ENCODE measurements at places on chromosomes 13 and 19.

DNA sequence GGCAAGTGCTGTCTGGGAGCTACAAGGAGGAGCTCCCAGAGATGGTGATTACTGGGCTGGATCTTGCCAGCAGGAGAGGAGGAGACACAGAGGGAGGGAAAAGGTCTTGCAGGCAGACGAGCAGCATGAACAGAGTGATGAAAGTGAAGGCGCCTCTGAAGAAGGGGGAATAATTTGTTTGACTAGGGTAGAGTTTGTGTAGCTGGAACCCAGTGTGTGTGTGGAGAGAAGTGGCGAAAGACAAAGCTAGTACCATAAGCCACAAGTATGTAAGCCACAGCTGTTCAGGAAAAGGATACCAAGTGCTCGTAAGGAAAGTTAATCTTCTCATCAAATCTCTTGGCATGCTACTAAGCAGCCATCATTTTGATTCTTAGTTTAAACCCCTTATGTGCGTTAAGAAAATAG lies 5.4 kb downstream of the FLT1 start:
- DNase-seq = peak; percentile 67

DNA sequence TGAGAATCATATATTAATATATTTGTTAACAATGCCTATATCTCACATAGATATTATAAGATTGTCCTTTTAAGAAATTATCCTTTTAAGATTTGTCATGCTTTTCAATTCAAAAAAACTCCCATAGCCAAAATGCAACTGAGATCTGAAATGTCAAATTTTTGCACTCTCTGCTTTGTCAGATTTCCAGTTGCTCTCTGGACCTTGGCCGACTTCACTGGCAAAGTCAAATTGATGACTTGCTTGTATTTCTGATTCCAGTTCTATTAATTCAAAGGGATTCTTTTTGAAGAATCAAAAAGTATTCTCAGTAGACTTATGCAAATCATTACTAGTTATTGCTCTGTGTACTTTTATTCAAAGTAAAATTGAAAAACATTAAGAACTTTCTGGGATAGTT lies 101.2 kb upstream of the SCEL start:
- DNase-seq = no peak

DNA sequence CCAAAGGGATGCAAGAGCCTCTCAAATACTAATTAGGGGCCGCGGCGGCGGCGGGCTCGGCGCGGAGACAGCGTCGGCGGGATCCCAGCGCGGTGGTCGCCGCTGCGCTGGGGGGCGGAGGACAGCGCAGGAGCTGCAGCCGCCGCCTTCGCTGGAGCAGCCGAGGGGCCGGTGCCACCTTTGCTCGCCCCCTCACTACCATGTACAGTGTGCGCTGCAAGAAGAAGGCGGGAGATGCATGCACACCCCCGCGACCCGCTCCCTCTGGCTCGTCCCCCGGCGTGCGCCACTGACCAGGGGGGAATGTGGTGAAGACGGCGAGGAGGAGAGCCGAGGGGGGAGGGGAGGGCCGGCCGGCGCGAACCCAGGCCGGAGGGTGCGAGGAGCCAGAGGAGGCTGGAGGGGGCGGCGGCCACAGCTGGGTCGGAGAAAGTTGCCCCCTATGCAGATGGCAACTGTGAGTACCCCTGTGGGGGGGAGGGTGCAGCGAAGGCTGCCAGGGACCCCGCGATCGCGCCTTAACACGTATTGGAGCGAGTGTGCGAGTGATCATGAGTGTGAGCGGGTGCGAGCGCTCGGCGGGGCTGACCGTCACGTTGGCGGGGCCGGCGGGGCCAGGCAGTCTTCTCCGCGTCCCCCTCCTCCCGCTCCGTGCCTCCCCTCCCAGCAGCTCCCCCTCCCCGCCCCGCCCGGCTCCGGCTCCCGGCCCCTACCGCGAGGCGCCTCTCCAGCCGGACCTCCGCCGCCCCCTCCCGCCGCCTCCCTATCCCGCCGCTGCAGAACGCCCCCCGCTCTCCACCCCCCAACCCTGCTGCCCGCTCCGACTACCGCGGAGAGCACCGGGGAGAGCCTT lies 808 bp downstream of the SLITRK5 start:
- DNase-seq = no peak

- no peak for DNase-seq
These were observed 687 bp upstream of the CIRBP start for GRCh38 chr19:1268226-1269064.

GRCh38 chr13:113425941-113426590 lies 27.2 kb downstream of the ADPRHL1 start:
- DNase-seq = no peak

- DNase-seq = no peak
These were observed 108.4 kb upstream of the CLDN10 start for GRCh38 chr13:95444006-95444730.

DNA sequence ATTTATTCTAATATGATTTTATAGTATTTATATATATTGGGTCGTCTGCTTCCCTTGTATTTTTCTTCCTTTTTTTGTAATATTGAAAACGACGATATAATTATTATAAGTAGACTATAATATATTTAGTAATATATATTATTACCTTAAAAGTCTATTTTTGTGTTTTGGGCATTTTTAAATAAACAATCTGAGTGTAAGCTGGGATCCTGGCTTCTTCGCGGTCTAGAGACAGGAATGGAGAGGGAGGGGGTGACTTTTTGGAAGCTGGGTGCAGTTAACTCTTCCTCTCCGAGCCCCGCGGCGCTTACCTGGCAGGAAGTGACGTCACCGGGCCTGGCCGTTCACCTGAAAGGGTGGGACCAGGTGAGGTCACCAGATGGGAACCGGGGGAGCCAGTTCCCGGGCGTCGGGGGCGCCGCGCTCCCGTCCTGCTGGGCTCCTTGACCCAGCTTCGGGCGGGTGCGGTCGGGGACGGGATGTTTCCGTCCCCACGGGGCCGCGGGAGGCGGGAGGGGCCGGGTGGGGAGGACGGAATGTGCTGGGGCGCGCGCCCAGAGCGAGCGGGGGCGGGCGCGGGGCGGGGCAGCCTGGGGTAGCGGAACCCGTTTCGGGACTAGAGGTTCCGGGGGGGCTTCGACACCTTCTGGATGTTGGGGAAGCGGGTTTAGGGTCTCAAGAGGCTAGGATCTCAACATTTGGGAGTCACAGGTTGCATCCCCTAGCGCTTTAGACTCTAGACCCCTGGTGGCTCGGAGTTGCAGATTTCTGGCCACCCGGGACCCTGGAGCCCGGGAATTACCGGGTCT lies 2.8 kb downstream of the ZFP36 start:
- DNase-seq = peak; percentile 75

DNA sequence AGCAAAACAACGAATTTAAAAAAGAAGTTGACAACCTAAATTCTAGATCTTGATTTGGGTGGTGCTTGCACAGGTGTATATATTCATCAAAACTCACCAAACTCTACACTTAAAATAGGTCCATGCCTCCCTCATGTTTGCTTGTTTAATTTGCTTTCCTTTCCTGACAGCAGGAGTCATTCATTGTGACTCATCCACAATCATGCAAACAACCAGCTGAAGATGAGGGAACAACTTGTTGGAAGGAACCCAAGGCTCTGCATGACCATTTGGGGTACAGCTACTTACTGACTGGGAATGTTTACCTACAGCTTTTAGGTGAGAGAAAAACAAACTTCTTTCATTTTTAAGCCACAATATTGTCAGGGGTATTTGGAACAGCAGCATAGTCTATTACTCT lies 96.6 kb downstream of the RXFP2 start:
- DNase-seq = peak; percentile 72

DNA sequence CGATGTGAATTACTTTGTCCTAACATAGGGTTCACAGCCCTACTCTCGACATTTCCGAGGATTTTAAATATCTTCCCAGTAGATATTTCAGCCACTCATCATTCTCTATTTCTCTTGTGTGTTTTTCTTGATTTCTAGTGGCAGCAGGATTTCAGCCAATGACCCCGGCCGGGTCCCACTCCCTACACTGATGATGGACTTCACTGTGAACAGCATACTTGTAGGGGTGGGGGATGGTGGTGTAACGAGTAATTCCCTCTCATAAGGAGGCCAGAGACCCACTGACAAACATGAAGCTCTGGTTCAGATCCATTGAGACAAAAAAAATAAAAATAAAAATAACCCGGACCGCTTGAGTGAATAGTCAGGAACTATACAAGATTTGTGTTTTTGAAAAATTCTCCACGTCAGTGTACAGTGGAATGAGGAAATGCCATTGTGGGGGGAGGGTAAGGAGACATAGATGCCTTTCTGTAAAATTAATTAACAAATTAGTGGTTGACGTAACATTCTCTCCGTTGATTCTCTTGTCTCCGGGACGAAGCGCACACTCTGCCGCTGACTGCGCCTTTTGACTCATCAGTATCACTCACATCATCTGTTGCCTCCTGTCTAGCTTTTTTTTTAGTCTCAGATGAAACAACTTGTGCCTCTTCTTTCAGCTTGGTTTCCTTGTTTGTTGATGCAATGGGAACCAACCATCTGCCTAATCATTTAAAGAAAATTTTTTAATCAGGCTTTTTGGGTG lies 48.8 kb upstream of the IRS2 start:
- DNase-seq = no peak

GRCh38 chr19:31312009-31312676 lies 37.1 kb downstream of the TSHZ3 start:
- DNase-seq = peak; percentile 46

DNA sequence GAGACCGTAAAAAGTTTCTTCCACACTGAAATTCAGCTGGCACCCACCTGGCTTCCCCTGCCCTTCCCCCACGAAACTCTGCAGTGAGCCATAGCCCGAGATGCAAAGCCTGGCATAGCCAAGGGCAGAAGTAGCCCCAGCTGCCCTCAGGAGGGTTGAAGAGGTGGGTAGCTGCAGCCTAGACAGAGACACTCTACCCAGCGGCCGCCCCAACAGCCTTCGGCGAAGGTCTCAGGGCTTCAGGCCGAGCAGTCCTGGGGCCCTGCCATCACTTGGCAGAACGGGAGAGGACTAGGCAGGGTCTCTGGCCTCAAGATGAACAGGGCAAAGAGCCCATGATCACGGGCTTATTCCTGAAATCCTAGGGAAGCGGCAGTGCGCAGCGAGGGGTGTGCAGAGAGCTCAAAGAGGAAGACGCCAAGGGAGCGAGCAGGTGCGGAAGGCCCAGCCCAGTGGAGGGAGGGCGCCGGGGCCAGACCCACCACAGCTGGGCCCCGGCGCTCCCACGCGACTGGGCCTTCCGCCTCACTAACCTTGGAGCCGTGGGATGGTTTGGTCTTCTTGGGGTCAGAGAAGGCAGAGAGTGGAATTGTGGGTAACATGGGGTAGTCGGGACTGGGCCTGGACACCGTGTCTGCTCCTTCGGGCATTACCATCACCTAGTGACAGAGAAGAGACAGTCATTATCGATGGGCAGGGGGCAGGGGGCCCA lies 53.2 kb downstream of the MLLT1 start:
- DNase-seq = no peak

- no peak for DNase-seq
These were observed 12.4 kb downstream of the CEBPG start for GRCh38 chr19:33385956-33386355.

GRCh38 chr19:35318679-35319448 lies 10.1 kb upstream of the CD22 start:
- peak; percentile 91 for DNase-seq

GRCh38 chr13:114012921-114013320 lies 39.0 kb upstream of the C13orf46 start:
- no peak for DNase-seq

- DNase-seq = peak; percentile 100
These were observed 33.3 kb upstream of the GAS6 start for GRCh38 chr13:113897161-113897560.

GRCh38 chr13:100128373-100128772 lies 39.5 kb downstream of the PCCA start:
- peak; percentile 23 for DNase-seq

GRCh38 chr13:46124967-46125933 lies 20.4 kb upstream of the CPB2 start:
- peak; percentile 14 for DNase-seq

DNA sequence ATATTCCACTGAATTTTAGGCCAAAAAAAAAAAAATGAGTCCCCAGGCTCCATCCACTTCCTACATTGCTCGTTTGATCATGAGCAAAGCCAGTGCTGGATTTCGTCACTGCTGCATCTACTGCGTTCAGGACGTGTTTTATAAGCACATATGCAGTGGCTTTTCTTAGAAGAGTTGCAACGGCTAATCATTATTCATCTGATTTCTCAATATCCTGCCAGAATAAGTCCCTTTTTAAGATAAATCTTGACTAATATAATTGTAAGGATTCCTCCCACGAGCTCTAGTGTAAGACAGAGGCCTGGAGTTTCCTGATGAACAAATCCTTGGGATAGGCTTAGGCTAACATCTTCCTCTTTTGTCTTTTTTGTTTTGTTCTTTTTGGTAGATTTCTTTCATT lies 19.5 kb downstream of the FAM124A start:
- no peak for DNase-seq

GRCh38 chr19:41088151-41088550 lies at the start of gene CYP2A13:
TSS of gene CYP2A13 (plus strand) at chr19:41088451. CDS start at chr19:41088472, 21 bp downstream.
- DNase-seq = no peak

DNA sequence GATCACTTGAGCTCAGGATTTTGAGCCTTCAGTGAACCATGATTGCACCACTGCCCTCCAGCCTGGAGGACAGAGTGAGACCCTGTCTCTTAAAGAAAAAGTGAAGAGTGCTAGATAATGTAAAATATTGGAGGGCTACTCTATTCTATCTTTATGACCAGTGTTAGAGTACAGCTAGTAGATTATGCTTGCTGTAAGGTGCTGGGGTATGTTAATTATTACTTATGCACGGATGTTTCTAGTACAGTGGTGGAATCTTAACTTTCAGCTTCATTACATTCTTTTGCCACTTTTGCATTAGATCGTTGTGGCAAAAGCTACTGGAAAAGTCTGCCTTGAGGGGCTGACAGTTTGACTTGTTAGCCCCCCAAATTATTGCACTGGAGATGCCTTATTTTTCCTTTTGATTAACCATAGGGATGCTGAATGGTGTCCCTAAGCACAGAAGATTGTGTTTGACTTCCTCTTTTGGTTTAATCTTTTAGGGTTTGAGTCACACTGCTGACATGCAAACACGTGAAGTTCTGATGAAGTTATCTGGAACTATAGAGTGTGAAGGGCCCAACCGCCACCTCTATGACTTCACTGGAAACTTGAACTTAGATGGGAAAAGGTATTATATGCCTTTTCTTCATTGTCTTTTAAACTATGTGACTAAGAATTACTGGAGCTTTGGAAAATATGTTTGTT lies 169.8 kb downstream of the ATP8A2 start:
- DNase-seq = no peak

DNA sequence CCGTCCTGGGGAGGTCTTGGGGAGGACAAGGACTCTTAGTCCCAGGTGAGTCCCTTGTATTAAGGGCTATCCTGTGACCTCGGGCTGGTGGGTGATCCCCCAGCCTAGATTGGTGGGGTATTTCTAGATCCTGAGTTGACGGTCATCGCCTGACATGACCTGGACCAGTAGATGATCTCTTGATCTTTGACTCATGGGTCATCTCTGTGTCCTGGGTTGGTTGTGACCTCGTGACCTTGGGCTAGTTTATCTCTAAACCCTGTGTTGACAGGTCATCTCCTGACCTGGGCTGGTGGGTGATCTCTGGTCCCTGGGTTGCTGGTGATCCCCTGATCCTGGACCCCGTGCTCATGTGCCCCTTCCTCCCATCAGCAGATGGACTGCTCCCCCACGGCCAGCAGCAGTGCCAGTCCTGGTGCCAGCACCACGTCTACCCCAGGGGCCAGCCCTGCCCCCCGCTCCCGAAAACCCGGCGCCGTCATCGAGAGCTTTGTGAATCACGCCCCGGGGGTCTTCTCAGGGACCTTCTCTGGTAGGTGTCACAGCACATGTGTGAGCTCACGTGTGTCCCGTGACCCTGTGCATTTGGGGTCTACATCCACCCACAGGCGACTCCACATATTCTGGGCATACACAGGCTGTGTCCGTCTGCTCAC lies 6.3 kb downstream of the MIDN start:
- DNase-seq = no peak
